ENCODE measurements at places on chromosomes 5 and 9.
A peak's percentile ranks its signal among the peaks of the same experiment; 100 is the strongest.

GRCh38 chr5:176712546-176713304, 65.4 kb downstream of the TSPAN17 start:
- no peak for DNase-seq

DNA sequence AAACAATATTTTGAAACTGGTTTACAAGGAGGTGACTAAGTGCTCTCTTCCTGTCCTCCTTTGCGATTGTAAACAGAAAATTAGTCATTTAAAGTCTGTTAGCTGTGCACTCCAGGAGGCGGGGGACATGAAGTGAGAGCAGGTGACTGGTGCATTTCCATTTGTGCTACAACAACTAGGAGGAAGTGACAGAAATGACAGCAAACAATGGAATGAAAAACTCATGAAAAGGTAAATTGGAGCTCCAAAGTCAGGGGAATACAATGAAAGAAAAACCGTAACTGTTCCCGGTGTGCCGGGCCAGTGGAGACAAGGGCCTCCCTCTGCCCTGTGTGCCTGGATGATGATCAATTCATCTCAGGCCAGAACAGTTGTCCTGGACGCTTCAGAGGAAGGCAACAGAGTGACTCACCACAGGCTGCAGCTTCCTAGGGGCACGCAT, 439.9 kb downstream of the GADD45G start:
- peak; percentile 22 for DNase-seq

DNA sequence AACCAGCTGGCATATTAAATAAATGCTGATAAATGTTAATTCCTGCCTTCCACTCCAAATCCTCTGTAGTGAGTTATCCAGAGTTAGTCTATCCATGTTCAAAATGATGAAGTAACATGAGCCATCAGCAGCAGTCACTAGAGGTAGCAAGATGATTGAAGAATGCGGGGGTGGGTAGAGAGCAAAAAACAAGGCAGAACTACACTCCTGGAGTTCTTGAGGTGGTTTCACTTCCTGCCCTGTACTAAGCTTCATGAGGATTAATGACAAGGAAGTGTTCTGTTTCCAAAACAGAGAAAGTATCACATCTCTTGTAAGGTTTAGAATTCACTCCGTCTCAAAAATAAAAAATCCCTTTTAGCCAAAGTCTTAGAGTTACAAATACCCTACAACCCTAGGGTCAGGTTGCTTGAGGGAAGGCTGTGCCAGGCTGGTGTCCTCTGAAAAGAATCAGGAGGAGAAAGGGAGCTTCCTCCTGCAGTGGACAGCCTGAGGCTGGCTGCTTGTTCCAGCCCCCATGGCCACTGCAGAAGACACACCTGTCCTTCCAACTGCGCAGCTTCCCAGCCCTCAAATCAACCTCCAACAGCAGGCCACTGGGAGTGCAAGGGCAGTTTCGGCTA, 180.2 kb downstream of the DENND1A start:
- no peak for DNase-seq

DNA sequence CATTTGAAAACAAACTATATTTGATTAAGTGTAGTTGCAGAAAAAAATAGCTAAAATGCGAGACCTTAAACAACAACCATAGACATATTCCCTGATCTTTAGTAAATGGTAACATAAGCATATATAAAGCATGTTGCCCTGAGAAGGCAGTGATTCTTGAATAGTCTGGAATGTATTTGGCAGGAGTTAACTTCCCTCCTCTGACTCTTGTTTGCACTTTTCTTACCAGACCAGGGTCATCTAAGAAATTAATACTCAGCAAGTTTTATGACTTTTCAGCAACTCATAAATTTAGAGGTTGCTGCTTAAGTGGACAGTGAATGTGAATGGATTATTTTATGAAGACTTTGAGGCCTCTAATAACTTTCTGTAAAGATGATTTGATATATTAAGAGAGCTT, 55.3 kb upstream of the NUDT12 start:
- no peak for DNase-seq

- DNase-seq = no peak
Observed at GRCh38 chr9:19498015-19498414, 89.2 kb downstream of the ACER2 start.

DNA sequence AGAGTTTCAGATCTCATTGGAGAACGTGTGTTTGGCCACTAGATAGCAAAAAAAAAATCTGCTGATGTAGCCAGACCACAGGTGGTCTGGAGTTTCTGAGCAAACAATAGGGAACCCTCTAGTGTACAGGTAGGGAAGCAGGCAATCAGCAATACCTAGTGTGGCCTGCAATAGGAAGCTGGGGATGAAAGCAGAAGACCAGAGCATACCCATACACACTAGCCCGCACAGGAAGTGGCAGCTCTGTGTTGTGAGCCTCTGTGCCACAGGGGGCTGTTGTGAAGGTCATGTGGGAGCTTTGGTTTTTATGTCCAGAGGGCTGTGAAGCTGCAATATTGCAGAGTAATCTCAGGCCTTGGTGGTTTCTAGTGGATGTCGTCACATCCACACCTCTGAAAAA, 81.2 kb downstream of the MTAP start:
- DNase-seq = no peak

DNA sequence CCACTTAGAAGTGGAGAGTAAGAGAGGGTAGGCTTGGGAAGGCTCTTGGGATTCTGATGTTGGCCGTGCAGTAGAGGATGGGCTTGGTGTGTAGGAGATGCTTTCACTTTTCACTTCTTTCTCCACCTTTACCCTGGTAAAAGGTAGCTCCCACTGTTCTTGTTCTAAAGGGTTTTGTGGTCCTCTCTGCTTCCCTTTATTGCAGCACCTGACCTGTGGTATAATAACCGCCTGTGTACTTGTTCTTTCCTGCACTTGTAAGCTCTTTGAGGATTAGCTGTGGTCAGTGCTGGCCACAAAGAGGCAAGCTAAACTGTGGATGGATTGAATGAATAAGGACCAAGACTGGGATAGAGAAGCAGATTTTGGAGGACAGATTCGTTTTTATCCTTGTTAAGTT, 25.2 kb downstream of the KDM4C start:
- DNase-seq = no peak

GRCh38 chr9:2634818-2635217, 13.2 kb downstream of the VLDLR start:
- no peak for DNase-seq

GRCh38 chr5:159095151-159095721, 4.5 kb downstream of the EBF1 start:
- peak; percentile 26 for DNase-seq

- no peak for DNase-seq
Observed at GRCh38 chr5:21806271-21806670, 1046.9 kb downstream of the CDH12 start.

- no peak for DNase-seq
Observed at GRCh38 chr9:92721548-92721947, 43.1 kb downstream of the BICD2 start.

- no peak for DNase-seq
Observed at GRCh38 chr5:124056991-124057723, 545.2 kb downstream of the CSNK1G3 start.

- DNase-seq = no peak
Observed at GRCh38 chr9:128362774-128363173, 8.4 kb upstream of the URM1 start.

DNA sequence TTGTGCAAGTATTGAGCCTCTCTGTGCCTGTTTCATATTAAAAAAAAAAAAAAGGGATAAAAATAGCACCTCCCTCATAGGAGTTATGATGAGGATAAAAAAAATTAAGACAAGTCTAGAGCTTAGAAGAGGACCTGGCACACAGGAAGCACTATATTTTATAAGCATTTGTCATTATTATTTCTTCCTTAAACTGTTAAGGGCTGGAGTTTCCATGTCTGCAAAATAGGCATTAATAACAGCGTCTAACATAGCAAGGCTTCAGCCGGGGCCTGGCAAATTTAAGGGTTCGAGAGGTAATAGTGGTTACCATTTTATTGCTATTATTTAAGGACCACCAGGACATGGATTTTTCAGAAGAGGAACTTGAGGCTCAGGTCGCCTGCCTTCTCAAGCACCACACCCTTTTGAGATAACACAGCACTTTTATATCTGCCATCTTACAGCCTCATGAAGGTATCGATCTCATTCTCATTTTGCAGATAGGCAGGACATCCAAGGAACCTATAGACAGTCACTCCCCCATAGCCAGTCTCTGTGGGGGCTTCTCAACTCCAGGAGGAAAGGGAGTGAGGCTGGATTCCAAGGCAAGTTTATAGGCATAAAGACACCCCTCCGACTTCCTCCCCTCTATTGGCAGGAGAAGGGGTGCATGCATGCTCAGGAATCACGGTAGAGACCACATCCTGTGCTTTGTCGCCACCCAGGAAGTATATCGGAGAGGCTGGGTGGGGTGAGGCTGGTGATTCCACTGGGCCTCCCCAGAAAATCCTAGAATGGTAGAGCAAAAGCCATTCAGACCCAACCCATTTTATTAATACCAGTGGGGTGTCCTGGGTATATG, 2.4 kb downstream of the ANXA6 start:
- no peak for DNase-seq

- DNase-seq = no peak
Observed at GRCh38 chr5:34675857-34676256, 19.7 kb downstream of the RAI14 start.

All from NCI-H446 (cell line).